ENCODE measurements at places on chromosomes 12 and 14. TPM values are rescaled to one million over a fixed set of nuclear protein-coding genes. Genes with fewer than 3 reads are reported as not detected.

TAS2R30 gene
- total RNA-seq = not detected

TSPAN8 gene
- 0.11 TPM for total RNA-seq

SYNDIG1L gene
- not detected for total RNA-seq

NAV3 gene
- 5.9 TPM for total RNA-seq

NOVA1 gene
- total RNA-seq = 4.2 TPM

POTEM gene
- not detected for total RNA-seq

NKX2-1 gene
- not detected for total RNA-seq

PUS1 gene
- 66.8 TPM for total RNA-seq

STXBP6 gene
- 2.9 TPM for total RNA-seq

MSI1 gene
- total RNA-seq = 1.5 TPM

NFE2 gene
- not detected for total RNA-seq

SLC39A2 gene
- not detected for total RNA-seq

GALNT6 gene
- 2.5 TPM for total RNA-seq

ISCA2 gene
- total RNA-seq = 34.9 TPM

NPAS3 gene
- not detected for total RNA-seq

PTPRR gene
- 0.27 TPM for total RNA-seq

LMBR1L gene
- 17.2 TPM for total RNA-seq

MYL6B gene
- 71.6 TPM for total RNA-seq
